ENCODE measurements at places on chromosomes 5 and 9. TPM values are rescaled to one million over a fixed set of nuclear protein-coding genes. Genes with fewer than 3 reads are reported as not detected.

GRCh38 chr5:68070591-68071281, 144.8 kb upstream of the PIK3R1 start:
- no peak for DNase-seq

GRCh38 chr5:164255598-164256213, 750.3 kb downstream of the MAT2B start:
- DNase-seq = no peak

DNA sequence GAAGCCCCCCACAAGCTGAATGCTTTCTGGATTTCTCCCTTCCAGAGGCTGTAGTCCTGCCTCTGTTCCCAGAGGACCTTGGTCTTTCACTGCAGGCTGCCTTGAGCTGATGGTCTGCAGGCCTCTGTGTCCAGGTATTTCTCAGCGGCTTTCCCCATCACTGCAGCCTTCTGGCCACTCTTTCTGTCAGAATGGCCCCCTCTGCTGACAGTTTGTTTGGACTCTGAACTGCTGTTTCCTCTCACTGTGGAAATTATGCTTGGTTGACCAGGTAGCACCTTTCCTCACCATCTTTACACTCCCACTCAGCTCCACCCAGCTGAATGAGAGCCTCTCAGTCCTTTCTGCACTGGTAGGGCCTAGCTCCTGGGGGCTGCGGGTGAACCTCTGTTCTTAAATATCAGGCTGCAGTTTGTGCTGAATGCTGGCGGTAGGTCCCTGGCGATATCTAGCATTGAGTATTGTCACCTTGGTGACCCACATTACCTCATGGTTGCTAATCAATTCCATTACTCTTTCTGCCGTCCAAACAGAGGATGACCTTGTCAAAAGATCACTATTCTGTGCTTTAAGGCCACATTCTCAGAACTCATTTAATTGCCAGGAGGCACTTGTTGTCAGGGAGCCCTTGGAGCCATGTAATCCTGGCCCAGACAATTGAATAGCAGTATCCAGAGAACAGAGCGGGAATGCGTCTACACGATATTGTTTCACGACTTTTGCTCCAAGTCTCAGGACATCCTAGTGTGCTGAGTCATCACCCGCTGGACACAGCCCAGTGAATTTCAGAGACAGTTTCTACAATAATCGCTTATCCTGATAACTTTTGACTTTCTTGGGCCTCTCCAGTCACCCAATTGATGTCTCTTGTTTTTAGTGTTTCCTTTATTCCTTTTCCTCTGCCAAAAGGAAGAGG, 230.2 kb downstream of the TENT4A start:
- no peak for DNase-seq

- DNase-seq = peak; percentile 53
Observed at GRCh38 chr5:125198270-125198974, 452.0 kb upstream of the ZNF608 start.

The PCDHA6 gene
- polyA plus RNA-seq = 0.53 TPM

Measured in left lung (tissue), 14 donors.